ENCODE measurements at places on chromosomes 2 and 18.

- DNase-seq, result no peak
Measured at GRCh38 chr2:8355102-8355859, 326.6 kb upstream of the ID2 start.

GRCh38 chr18:10687161-10687925, 161.5 kb downstream of the NAPG start:
- DNase-seq, result no peak

- DNase-seq, result no peak
Measured at GRCh38 chr2:127455566-127456493, 37.6 kb downstream of the PROC start.

DNA sequence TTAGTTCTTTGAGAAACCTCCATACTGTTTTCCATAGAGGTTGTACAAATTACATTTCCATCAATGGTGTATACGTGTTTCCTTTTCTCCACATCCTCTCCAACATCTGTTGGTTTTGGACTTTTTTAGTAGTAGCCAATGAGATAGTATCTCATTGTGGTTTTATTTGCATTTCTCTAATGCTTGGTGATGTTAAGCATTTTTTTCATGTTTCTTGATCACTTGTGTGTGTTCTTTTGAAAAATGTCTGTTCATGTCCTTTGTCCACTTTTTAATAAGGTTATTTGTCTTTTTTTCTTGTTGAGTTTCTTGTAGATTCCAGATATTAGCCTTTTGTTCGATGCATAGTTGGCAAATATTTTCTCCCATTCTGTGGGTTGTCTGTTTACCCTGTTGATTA, 392.3 kb upstream of the ZEB2 start:
- no peak for DNase-seq

DNA sequence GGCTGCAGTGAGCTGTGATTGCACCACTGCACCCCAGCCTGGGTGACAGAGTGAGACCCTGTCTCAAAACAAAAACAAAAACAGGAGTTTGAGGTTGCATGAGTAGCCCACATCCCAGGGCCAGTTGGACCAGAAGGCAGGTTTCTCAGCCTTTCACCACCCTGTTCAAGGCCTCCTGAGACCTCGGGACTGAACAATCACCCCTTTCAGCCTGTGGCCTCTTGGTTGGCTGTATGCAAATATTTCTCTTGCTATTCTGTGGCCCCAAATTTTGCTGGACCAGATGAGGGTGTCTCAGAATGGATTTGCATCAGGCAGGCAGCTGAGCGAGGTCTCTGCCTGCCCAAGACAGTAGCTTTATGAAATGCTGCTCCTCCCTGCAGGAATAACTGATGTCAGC, 56.9 kb downstream of the DPYSL5 start:
- DNase-seq, result no peak

DNA sequence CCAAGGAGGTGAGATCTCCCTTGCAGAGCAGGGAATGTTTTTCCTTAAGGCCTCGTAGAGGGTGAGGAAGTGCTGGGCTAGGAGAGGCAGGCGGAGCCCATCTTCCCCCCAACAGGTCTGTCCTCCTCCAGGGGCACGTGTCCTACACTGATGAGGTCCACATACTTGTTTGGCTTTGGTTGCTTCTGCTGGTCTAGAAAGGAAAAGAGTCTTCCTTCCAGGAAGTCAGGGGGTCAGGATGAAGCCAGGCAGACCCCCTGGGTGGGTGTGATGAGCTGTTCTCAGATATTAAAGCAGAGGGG, 6.0 kb downstream of the SH3BP4 start:
- no peak for DNase-seq

- no peak for DNase-seq
Measured at GRCh38 chr2:35794796-35795450, 560.7 kb upstream of the CRIM1 start.

- no peak for DNase-seq
Measured at GRCh38 chr18:5095239-5095638, 101.8 kb downstream of the AKAIN1 start.

DNA sequence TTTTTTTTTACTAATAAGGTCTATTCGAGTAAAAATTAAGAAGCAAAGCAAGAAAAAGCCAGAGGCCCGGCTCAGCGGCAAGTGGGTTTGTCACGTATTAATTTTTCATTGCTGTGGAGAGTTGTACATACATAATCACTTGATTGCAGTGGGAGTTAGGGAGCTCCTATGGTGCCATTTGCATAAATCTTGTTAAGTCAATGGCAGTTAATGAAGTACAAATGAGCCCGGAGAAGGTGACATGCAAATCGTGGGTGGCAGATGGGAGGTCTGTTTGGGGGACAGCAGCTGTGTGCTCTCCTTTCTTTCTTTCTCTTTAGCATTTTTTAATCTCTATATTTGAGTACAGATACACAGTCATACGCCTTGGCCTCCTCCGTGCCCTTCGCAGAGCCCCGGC, 317.0 kb downstream of the AGAP1 start:
- no peak for DNase-seq

DNA sequence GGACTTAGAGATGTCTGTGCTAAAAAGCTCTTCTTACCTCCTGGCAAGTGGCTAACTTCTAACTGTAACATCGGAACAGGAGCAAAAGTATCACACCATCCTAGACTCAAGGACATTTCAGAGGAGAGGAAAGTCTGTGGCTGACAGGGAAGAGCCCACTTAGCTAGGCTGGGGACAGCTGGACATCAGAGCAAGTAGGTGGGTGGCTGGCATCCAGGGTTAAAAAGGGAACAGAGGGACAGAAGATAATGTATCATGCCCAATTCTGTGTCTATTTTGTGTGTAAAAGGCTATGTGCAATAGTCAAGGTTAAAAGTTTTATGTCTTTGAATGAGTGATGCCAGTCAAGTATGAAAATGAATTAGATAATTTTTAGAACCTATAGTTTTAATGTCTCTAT, 216.4 kb downstream of the GCA start:
- no peak for DNase-seq

DNA sequence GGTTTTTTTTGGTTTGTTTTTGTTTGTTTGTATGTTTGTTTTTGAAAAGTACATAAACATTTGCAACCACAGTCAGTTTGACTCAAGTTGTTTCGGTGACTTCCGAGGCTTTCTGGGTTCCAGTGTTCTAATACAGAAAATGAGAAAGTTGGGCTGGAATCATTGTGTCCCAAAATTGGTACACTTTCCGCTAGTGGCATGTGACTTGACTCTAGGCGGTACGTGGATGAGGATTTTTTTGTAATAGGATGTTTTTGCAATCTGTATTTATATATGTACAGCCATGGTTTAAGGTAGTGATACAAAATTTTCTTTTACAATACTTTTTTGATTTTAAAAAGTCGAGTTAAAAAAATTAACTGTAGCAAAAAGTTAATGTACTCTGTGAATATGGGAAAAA, 1.7 kb downstream of the MFF start:
- no peak for DNase-seq

DNA sequence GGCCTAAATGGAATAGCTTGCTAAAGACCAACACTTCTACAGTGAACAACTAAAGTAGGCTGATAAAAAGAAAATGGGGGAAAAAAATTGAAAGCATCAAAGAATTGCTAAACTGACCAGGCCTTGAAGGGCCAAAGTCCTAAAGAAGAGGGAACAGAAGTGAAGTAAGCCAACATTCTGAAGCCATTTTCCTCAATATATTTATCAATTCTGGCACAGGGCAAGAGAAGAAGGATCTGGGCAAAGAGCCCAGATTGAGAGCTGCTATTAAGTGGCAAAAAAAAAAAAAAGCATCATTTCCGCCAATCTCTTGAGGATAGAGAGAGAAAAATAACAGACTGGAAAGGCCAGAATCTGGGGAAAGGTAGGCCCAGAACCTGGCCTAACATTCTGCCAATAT, 25.7 kb downstream of the FANCL start:
- no peak for DNase-seq

DNA sequence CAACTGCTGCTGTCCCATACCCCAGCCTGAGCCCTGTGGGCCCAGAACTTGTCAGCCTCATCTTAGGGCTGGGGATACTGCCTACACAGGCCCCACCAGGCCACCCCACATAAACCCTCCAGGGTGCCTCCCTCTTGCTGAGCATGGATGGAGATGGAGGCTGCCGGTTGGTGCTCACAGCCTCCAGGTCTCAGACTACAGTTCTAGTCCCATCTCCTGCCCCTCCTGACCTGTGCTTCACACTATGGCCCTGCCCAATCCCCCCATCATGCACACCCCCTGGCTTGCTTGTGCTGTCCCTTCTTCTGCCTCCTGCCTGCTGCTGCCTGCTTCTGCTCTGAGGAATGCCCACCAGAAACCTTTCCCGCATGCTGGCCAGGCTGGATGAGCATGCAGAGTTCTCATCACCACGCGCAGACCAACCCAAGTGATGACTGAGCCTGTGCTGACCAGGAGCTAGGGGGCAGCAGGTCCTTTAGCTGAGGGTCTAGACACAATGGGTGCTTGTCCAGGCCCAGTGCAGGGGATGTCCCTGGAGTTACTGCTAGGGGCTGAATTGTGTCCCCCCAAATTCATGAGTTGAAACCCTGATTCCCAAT, 138.4 kb upstream of the HS6ST1 start:
- DNase-seq, result no peak

GRCh38 chr2:98568161-98568956, 40.0 kb downstream of the COA5 start:
- no peak for DNase-seq

GRCh38 chr2:70901227-70902066, 34.3 kb upstream of the ATP6V1B1 start:
- DNase-seq, result no peak

Measured in activated gamma-delta T cell treated with anti-CD3 and anti-CD28 coated beads, Interleukin-2, amount 50 U/mL, for 16 hours (primary cell).